ENCODE measurements at places on chromosomes 11 and 22.
A peak's percentile ranks its signal among the peaks of the same experiment; 100 is the strongest.

DNA sequence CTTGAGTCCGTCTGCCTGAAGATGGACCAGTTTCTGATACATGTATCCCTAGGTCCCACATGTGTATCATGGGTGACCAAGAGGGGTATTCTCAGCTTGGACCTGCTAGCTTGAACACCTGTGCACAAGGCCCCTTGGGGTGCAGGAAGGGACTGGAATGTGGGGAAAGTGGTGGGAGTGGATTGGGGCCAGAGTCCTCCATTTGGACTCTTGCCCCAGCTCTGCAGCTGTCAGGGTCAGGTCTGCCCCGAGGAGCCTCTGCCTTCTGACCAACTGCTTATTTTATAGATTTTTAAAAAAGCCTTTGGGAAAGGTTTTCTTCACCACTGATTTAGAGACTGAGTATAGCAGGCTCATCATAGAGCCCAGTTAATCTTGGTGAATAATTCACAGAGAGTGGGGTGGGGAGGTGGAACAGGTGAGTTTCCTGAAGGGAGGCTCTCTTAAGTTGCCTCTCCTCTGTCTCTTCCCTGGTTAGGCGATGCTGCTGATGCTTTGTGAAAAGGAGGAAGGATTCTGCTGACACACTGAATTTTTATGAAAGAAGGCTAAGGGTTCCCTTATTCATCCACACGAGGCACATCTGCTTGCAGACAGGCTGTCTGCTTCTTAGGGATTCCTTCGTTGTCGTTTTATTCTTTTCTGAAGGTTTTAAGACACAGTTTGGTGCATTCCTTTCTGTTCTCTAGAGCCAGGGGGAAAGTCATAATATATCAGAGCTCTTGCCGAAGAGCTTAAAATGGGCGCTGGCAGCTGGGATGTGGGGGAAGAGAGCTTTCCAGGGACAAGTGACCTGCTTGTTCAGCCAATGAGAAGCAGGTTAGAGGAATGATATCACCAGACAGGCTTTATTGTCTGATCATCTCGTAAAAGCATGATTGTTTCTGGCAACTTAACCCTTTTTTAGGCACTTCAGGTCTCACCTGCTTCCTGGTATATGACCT lies 19.9 kb downstream of the TRIM44 start:
- no peak for DNase-seq

- DNase-seq: no peak
These were observed 388 bp downstream of the HINFP start for GRCh38 chr11:119121811-119122124.

GRCh38 chr11:28259177-28259843 lies 151.1 kb downstream of the METTL15 start:
- DNase-seq: no peak

GRCh38 chr11:67158221-67158620 lies 39.2 kb downstream of the KDM2A start:
- no peak for DNase-seq

DNA sequence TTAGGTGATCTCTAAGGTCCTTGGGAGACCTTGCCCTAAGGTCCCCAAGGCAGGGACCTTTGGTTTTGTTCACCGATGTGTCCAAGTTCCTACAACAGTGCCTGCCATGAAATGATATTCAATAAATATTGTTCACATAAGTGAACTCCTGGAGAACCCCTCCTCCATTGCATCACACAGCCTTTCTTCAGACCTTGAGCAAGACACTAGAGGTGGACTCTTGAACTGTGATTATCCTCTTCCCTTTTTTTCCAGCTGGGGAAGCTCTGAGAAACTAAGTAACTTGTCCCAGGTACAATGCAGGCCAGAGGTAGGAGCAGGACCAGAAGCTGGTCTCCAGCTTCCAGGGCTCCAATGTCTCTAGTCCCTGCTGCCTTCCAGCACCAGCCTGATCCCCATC lies 76.6 kb upstream of the LMO1 start:
- no peak for DNase-seq

- peak; percentile 74 for DNase-seq
These were observed 1.8 kb upstream of the PACS1 start for GRCh38 chr11:66068154-66068821.

GRCh38 chr11:60869451-60869825 lies 2.1 kb downstream of the ZP1 start:
- DNase-seq: no peak

GRCh38 chr11:75939516-75939915 lies 124.5 kb downstream of the UVRAG start:
- no peak for DNase-seq

- DNase-seq: no peak
These were observed 80.3 kb downstream of the ALX4 start for GRCh38 chr11:44229624-44230023.

GRCh38 chr11:109229682-109230081 lies 192.3 kb upstream of the C11orf87 start:
- DNase-seq: no peak

- DNase-seq: peak; percentile 60
These were observed 47.0 kb downstream of the TNRC6B start for GRCh38 chr22:40224702-40225101.

DNA sequence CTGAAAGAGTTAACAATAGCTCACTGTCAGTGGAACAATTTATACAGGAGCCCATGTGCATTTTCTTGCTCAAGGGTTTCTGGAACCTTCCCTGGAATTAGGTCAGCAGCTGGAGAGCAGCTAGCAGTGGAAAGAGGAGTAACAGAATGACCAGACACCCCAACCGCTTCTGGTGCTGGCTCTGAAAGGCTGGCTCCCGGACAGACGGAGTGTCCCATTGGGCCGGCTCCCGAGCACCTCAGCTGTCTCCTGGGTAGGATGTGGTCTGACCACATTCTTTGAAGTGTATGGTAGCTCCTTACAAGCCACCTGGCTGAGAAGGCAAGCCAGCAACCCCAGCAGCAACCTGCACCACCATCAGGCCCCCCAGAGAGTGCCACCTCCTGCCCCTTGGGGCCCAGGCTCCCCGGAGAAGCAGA lies 44.7 kb downstream of the ABTB2 start:
- no peak for DNase-seq
